ENCODE measurements at places on chromosomes 13 and 19.

DNA sequence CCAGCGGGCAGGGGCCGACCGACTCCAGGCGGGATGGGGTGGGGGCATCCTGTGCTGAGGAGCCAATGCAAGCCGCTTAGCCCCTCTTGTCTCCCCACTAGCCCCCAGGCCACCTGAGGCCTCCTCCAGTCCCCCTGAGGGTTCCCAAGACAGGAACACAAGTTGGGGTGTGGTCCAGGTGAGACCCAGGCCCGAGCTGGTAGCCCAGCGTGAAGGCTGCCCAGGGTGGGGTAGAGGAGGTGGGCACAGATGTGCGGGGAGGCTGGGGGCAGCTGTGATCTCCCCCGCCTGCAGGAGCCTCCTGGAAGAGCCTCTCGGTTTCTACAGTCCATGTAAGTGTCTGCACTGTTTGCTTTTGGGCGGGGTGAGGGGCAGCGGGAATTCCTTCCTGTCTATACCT is 10.4 kb downstream of the TLE6 start:
- DNase-seq: no peak

DNA sequence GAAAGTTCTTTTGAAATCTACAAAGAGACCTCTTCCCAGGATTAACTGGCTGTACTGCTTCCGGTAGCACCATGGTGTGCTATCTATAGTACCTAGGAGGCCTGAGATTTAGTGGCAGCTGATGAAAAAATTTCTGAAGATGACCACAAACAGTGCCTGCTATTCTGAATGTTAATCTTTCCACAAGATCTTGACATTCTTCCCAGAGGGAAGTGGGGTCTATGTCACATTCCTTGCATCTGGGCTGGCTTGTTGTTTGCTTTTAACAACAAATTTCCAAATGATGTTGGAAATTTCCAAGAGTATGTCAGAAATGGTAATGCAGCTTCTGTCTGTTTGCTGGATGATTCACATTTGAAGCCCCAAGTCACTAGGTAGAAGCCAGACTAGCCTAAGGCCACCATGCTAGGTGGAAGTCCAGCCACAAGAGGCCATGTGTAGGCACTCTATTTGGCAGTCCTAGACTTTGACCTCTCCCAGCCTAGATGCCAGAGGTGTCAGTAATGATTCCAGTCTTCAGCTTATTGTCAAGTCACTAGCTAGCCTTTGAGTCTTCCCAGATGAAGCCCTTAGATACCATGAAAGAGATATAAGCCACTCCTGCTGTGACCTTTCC is 22.1 kb downstream of the SPART start:
- DNase-seq: no peak

DNA sequence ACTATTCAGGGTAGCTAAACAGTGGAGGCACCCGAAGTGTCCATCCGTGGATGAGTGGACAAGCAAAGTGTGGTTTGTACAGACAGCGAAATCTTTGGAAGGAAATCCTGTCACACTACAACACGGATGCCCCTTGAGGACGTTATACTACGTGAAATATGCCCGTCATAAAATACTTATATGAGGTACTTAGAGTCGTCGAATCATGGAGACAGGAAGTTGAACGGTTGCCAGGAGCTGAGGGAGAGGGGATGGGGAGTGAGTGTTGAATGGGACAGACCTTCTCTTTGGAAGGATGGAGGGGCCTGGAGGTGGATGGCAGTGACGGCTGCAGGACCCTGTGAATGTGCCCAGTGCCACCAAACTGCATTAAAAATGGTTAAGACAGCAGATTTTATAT is 11.6 kb downstream of the ATP4B start:
- DNase-seq: no peak

GRCh38 chr13:51541809-51542258 is 42.4 kb upstream of the WDFY2 start:
- DNase-seq: no peak

GRCh38 chr13:36848199-36848982 is 29.4 kb downstream of the RFXAP start:
- DNase-seq: no peak

GRCh38 chr13:91722267-91722884 is 324.0 kb downstream of the GPC5 start:
- DNase-seq: no peak

- DNase-seq: no peak
These were observed 80.1 kb downstream of the SLC7A1 start for GRCh38 chr13:29515372-29515771.

DNA sequence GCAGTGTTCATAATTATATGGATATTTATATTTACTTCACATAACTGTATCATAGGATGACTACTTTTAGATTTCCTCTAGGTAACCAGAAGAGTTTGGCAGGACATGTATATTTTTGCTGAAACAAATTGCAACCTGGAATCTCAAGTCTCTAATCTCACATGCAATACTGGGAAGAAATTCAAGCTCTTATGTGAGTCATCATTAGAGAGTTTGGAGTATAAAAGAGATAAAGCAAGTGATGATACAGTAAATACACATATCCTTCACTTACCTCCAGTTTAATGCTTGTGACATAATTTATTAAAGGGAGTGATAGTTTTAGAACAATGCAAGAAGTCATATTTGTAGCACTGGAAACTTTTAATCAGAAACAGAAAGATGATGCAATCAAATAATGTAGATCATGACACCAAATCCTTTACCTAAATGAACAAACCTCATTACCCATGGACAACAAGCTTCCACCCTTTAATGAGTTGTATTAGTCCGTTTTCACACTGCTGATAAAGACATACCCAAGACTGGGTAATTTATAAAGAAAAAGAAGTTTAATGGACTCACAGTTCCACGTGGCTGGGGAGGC is 15.8 kb upstream of the OR7A17 start:
- DNase-seq: no peak

- no peak for DNase-seq
These were observed 72.6 kb upstream of the SERP2 start for GRCh38 chr13:44300895-44301638.

DNA sequence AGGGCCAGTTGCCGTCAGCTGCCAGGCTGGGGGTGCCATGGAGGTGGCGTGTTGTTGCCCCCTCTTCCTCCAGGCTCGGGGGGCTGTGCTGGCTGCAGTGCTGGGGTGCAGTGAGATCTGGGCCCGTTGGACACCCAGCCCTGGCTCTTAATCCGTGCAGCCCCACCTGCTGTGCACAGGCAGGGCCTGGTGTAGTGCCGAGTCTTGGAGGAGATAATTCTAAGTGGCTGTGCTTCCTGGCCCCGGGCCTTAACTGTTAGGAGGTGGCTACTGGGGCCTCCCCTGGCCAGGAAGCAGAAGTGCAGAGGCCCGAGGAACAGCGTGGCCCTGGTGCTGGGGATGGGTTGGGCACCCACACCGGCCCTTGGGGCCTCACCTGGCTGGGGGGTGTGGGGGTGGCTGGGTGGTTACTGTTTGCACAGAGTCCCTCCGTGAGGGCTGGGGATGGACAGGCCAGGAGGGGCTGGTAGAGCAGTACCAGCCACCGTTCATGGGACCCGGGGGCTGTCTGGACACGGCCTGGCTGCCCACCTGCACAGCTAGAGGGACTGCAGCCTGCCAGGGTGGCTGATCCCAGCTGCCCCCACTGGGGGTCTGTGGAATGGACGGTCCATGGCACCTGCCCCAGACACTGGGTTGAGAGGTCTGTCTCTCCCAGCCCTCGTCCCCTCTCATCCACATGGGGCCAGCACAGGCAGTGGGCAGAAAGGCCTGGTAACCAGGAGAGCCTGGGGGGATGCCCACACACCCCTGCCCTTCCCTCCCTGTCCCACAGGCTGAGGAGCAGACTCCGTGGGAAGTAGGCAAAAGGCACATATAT is 3.3 kb downstream of the GPX4 start:
- no peak for DNase-seq

DNA sequence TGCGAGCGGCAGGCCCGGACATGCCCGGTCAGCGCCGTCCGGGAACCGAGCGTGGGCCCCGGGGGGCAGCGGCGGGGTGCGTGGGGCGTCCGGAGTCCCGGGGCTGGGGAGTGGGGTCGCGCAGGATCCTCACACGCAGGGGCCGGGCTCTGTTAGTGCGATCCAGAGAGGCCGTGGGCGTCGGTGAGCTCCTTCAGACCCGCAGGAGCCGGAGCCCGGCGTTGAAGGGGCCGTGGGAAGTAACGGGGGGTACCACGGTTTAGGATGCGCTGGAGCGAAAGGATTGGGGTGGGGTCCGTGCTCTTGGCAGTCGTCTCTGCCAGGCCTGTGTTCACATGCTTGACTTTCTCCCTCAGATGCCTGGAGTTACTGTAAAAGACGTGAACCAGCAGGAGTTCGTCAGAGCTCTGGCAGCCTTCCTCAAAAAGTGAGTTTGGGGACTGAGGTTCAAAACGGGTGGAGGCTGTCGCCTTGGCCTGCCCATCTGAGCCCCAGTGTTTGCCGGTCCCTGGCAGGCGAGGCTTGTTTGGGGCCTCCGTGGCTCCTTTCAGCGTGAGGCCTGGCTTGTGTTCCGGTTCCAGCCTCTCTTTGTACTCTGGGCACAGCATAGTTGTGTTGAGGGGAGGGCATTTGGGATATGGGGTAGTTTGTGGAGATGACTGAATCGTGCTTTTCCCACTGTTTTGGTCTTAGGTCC is 512 bp downstream of the RPS19 start:
- no peak for DNase-seq

DNA sequence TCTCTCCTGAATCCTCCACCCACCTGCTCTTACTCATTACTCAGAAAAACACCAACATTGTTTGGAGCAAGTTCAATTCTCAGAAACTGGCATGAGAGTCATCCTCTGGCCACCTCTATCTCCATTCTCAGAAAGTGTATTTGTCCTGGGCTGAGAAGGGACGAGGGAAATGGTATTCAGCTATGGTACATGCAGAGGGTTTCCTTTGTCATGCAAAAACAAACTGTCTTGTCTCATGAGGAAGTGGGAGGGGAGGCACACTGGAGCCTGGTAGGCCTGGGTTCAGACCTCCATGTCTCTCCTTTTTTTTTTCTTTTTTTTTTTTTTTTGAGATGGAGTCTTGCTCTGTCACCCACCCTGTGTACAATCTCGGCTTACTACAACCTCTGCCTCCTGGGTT is 31.9 kb upstream of the LILRA2 start:
- DNase-seq: no peak

DNA sequence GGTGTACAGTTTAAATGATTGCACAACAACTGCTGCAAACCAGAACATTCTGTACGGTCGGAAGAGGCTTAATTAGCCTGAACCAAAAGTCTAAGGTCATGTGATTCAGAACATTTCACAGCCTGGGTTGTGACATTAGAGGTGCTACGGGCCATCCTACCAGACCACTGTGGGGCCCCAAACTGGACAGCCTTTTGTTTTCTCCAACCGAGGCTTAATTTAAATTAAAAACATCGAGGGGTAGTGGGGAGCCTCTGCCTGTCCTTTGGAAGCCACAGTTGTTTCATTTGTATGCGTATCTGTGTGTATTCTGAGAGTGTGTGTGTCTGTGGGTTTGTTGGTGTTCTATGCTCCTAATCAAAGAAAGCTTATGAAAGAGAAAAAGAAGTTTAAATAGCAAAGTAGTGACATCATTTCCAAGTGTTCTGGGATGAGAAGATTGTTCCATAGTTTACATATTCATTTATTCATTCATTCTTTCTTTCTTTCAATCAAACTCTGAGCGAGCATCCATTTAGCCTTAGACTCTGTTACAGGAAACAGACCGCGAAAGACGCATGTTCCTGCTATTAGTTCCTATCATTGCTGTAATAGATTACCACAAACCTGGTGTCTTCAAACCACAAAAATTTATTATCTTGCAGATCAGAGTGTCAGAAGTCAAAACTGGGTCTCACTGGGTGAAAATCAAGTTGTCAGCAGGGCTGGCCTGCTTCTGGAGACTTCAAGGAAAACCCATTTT is 444.8 kb downstream of the FOXO1 start:
- no peak for DNase-seq

DNA sequence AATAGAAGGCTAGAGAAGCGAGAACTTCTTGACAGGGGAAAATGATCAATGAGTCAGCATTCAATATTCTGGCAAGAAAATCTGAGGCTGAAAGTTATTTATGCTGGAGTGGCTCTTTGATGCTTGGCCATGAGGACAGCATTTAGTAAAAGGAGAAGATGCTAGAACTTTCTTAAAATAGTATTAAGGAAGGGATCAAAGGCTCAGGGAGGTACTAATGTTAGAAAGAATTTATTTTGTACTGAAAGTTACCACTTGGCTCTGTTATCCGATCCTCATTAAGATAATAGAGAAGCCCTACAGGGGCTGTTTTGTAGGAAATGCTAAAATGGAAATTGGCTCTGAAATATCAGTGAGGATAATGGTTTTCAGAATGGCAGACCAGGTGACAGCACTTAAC is 1774.6 kb upstream of the PCDH20 start:
- no peak for DNase-seq

GRCh38 chr19:41872775-41873647 is 4.1 kb upstream of the CD79A start:
- DNase-seq: peak; percentile 51

- DNase-seq: no peak
These were observed 74.8 kb upstream of the IPO5 start for GRCh38 chr13:97878431-97879375.

GRCh38 chr13:52961256-52961910 is 67.2 kb upstream of the OLFM4 start:
- DNase-seq: no peak

DNA sequence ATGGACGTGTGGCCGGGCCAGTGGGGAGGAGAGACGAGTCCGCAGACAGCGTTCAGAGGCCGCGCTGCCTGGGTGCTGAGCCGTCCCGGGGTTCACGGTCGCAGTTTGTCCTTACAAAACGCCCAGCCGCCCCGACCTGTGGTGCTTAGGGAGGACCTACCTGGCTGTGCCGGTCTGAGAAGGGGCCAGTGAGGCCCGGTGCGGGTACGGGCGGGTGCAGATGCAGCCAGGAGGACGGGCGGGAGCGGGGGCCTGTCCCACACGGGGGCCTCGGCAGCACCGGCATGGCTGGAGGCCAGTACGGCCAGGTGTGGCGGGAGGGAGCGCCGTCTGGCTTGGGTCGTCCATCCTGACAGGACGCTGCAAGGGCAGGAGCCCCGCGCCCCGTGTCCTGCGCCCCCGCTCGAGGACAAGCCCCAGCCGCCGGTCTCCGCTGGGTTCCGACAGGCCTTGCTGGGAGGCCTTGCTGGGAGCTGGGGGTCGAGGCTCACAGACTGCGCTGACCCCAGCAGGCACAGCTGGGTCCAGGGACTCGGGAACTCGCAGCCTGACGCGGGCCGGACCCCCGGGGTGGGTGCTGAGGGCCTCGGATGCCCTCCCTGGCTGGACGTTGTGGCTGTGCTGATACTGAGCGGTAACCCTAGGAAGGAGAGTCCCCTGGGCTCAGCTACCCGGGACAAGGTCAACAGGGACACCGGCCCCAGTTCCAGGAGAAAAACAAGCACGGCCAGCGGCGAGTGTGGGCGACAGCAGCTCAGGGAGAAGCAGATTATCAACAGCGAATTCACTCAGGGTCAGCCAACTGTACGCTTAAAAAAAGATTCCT is 5.3 kb upstream of the PROZ start:
- DNase-seq: no peak

GRCh38 chr13:41823476-41823875 is 137.4 kb downstream of the VWA8 start:
- no peak for DNase-seq

Data from stimulated activated CD8-positive, alpha-beta memory T cell treated with anti-CD3 and anti-CD28 coated beads, Interleukin-7, amount 100 ng/mL, for 1 hour (primary cell).